Pancreas (tissue), 10 donors: ENCODE measurements at places on chromosomes 13 and 19. TPM values are rescaled to one million over a fixed set of nuclear protein-coding genes. Genes with fewer than 3 reads are reported as not detected.

GRCh38 chr19:33266974-33267484 is 35.3 kb downstream of the CEBPA start:
- no peak for DNase-seq

- no peak for DNase-seq
Observed at GRCh38 chr13:65914716-65915115, 1315.4 kb downstream of the PCDH9 start.

B3GNT3 gene
- 2.6 TPM for polyA plus RNA-seq

DNA sequence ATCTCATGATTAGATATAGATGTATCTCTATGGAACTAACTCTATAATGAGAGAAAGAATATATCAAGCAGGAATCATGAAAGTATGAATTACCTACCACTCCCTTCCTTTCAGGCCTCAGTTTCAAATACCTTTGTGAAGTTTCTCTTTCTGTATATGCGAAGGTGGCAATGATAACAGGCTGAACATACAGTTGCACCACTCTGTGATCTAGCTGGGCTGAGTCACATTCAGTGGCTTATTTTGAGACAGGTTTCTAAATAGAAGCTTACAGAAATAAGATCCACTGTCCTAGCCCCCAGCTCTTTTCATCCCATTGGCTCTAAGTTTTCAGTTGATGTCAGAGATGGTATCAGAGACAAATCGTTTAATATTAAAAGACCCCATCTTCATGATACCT is 662.0 kb downstream of the SLITRK1 start:
- DNase-seq, result no peak

DNA sequence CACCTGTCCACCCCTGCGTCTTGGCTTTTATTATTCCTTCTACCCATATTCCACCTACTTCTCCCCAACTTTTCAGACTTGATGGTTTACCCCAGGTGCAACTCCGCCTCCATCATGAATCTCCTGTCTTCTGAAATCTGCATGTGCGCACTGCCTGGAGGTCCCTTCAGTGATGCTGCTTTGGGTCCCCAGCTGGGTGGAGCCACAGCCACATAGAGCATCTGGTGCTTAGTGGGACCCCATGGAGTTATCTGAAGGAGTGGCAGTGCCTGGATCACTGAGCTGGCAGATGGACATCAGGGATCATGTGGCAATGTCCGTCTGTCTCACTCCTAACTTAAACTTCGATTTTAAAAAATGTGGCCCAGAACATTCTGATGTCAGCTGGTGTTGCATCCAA is 13.5 kb downstream of the ZNF536 start:
- no peak for DNase-seq

CD79A gene
- 0.23 TPM for polyA plus RNA-seq
